ENCODE measurements at places on chromosomes 4 and X.

DNA sequence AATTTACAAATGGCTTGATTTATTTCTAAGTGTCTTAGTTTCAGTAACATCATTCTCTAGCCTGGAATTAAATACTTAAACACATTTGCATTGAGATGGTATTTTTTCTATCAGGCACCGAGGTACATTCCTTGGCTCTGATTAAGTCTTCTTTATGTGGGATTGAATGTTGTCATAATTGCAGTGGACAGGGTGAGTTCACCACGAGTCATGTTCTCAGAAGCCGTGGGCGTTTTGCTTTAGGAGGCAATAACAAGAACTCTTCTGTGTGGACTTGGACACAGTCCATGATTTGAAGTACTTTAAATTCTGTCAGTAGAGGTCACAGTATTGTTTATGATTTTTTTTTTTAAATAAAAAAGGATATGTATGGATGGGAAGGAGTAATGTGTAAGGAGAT, 57.1 kb upstream of the EFHC2 start:
- no peaks in the 10 kb centered on the region for H3K27me3 ChIP-seq
- DNase-seq: no peak
- no peaks in the 10 kb centered on the region for H3K4me1 ChIP-seq
- no peak overlapping the region for H3K27ac ChIP-seq

GRCh38 chr4:138627096-138627495, 384.9 kb upstream of the SLC7A11 start:
- H3K27me3 ChIP-seq: no peaks in the 10 kb centered on the region
- H3K4me1 ChIP-seq: no peaks in the 10 kb centered on the region
- no peak for DNase-seq
- H3K36me3 ChIP-seq: no peaks in the 10 kb centered on the region
- no peak overlapping the region for H3K27ac ChIP-seq
- H3K4me3 ChIP-seq: no peak overlapping the region

GRCh38 chrX:39667191-39667590, 430.6 kb downstream of the BCOR start:
- no peak overlapping the region for H3K4me3 ChIP-seq
- no peaks in the 10 kb centered on the region for H3K36me3 ChIP-seq
- no peaks in the 10 kb centered on the region for H3K4me1 ChIP-seq
- no peak overlapping the region for H3K27ac ChIP-seq
- no peak for DNase-seq

- no peak overlapping the region for H3K27ac ChIP-seq
- H3K36me3 ChIP-seq: no peaks in the 10 kb centered on the region
- no peak overlapping the region for H3K4me3 ChIP-seq
- H3K27me3 ChIP-seq: no peaks in the 10 kb centered on the region
Measured at GRCh38 chrX:13201605-13202219, 118.1 kb downstream of the ATXN3L start.

DNA sequence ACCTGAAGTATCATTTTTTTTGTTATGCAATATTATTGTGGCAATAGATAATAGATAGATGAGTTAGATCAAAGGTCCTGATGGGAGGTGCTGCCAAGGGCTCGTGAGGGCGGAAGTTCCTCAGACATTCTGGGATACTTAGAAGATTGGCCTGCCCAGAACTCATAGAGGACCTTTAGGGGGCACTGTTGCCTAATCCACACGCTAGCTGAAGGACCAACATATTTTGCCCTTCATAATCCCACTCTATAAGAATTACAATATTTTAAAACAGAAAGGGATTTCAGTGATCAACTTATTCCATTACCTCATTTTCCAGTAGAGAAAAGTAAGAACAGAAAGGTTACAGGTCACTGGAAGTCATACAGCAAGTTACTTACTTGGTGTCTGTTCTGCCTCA, 22.9 kb upstream of the COX7B2 start:
- H3K27ac ChIP-seq: no peak overlapping the region
- no peaks in the 10 kb centered on the region for H3K4me1 ChIP-seq
- no peaks in the 10 kb centered on the region for H3K27me3 ChIP-seq
- H3K36me3 ChIP-seq: no peaks in the 10 kb centered on the region
- no peak for DNase-seq

GRCh38 chr4:74504212-74504611, 59.3 kb downstream of the AREG start:
- no peaks in the 10 kb centered on the region for H3K27me3 ChIP-seq
- H3K36me3 ChIP-seq: no peaks in the 10 kb centered on the region
- no peak for DNase-seq
- H3K27ac ChIP-seq: no peak overlapping the region
- no peaks in the 10 kb centered on the region for H3K4me1 ChIP-seq

GRCh38 chr4:25178838-25179261, 18.6 kb upstream of the SEPSECS start:
- no peak for DNase-seq
- peaks cover 13% of the 10 kb centered on the region for H3K4me1 ChIP-seq
- no peaks in the 10 kb centered on the region for H3K27me3 ChIP-seq
- H3K36me3 ChIP-seq: no peaks in the 10 kb centered on the region
- no peak overlapping the region for H3K4me3 ChIP-seq
- H3K27ac ChIP-seq: peak overlapping the region; percentile 91

DNA sequence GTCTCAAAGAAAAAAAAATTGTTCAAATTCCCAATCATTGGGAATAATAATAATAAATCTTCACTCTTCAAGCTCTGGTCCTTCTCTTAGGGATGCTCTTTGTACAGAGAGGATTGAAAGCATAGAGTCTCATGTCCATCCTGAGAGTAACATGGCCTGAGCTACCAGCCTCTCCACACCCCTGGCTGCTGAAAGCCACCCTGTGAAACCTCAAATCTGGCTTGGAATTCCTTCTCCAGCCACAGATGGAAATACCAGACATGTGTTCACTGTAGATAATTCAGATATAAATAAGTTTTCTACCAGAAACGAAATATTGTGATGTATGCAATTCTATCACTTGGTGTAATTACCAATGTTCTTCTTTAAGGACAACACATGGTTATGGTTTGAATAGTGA, 140.6 kb downstream of the ARSF start:
- no peaks in the 10 kb centered on the region for H3K36me3 ChIP-seq
- H3K4me1 ChIP-seq: no peaks in the 10 kb centered on the region
- no peaks in the 10 kb centered on the region for H3K27me3 ChIP-seq
- DNase-seq: no peak
- H3K4me3 ChIP-seq: no peak overlapping the region

Data from liver (tissue), 10 donors.